ENCODE measurements at places on chromosomes 7 and 10.

- no peak for DNase-seq
Observed at GRCh38 chr10:86681047-86681446, 12.7 kb downstream of the LDB3 start.

DNA sequence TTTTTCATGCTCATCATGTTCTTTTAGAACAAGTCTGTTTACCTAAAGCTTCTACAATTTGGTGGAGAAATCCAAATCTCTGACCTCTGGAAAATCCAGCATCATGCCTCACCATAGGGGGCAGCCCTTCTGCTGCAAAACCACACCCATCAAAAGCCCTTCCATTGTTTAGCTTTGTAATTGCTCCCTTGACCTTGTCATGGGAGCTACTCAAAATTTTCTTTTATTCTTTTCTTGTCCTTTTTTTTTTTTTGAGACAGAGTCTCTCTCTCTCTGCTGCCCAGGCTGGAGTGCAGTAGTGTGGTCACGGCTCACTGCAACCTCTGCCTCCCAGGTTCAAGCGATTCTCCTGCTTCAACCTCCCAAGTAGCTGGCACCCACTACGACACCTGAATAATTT is 234.4 kb downstream of the NEBL start:
- no peak for DNase-seq

DNA sequence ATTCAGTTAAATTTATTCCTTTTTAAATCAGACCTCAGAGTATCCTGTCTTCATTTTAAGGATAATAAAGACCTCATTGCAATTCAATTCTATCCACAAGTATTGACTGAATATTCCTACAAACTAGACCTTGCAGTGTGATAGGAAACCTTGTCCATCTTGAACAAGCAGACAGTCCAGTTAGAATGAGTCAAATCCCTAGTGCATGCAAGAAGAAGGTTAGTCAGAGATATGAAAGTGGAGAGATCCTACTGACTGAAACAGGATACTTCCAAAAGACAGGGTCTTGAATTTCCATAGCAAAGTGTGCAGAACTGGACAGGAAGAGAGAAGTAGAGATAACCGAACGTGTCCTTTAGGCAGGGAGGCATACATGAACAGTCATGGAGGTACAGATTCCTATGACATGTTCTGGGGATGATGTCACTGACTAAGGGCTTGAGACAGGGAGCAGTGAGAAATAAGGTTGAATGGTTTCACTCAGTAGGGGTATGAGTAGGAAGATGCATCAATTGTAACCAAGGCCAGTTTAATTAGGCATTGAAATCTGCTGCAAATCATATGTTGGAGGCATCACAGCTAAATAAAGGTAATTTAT is 45.2 kb downstream of the PPP1R3A start:
- no peak for DNase-seq

- DNase-seq: no peak
Observed at GRCh38 chr10:30028738-30029030, 30.7 kb downstream of the JCAD start.

Data from stimulated activated CD4-positive, alpha-beta T cell treated with anti-CD3 and anti-CD28 coated beads, Interleukin-1b, Interleukin-23, amount 100 ng/mL, for 1 hour (primary cell).